Activated CD4-positive, alpha-beta T cell treated with anti-CD3 and anti-CD28 coated beads, Interleukin-2, amount 10 ng/mL, durations not matched to agents 7 days and 5 days (primary cell): ENCODE measurements at places on chromosomes 5 and 9. TPM values are rescaled to one million over a fixed set of nuclear protein-coding genes. Genes with fewer than 3 reads are reported as not detected.

Gene IFNA21
- not detected for total RNA-seq

Gene PCSK5
- total RNA-seq, result 3.9 TPM

Gene ANKRD20A1
- not detected for total RNA-seq

Gene TLX3
- not detected for total RNA-seq

Gene GPR151
- not detected for total RNA-seq

Gene SHOC1
- total RNA-seq, result not detected
